ENCODE measurements at places on chromosomes 2 and 18.

DNA sequence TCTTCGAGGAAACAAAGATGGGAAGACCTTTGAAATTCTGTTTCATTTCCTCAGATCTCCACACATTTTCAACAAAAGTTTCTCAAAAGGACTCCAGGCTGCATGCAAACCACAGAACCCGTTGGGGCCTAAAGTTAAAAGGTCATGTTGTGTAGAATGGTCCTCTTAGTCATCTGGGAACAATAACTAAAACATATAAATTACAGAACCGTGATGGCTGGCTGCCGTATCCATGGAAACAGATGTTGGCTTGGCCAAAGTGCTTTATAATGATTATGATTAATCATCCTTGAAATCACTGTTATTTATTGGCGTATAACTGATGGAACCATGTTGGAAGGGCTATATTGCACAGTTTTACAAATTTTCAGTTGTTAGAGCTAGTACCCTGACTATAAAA lies 182.8 kb upstream of the CRIM1 start:
- no peak for DNase-seq

- no peak for DNase-seq
These were observed 3.7 kb downstream of the HDAC4 start for GRCh38 chr2:239396881-239397681.

DNA sequence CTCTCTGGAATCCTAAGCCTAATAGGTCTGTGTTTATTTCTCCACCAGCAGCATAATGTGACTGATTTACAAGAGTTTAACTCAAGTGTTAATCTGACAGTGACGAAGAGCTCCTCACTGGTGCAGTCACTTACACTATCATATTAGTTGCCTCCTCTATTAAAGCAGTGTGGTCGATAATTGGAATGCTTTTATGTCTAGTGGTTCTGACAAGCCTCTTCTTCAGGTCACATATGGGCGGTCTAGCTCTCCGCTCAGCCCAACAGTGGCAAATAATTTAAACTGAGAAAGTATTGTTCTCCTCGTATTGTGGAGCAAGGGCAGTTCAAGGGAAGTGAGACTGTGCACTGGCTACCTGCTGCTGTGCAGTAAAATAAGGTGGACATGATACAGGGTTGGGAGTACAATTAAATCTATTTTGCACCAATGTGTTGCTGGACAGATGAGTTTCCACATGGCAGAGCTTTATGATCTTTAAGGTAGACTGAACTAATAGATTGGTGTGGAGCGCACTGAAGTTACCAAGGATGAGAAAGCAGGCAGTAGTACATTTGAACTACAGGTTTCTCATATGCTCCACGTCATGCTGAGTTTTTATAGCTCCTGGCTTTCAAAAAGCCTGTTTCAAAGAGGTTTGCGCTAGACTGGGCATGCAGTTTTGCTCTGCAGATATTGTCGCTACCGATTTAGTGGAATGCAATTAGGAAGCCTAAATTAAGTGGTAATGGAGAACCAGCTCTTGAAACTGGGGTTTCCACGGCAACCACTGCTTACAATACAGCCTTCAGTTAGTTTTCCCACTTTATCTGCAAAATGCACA lies 151.7 kb upstream of the POU3F3 start:
- DNase-seq = no peak

DNA sequence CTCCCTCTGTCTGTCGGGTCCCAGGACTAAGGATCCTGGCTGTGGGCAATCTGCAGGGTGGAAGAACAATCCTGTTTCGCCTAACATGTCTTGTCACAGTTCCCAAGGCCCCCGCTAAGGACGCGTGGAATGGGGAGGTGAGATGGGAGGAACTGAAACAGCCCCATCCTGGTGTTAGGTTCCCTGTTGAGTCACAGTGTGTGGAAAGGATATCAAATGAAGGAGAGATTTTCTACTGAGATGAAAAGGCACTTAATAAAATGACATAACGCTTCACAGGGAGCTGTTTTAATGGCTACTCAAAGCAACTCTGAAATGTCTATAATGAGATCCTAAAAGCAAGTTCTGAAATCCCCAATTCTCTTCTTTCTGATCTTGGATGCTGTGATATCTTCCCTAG lies 52.5 kb downstream of the RAB31 start:
- no peak for DNase-seq

- no peak for DNase-seq
These were observed 18.7 kb upstream of the LYPD6B start for GRCh38 chr2:149019768-149020167.

DNA sequence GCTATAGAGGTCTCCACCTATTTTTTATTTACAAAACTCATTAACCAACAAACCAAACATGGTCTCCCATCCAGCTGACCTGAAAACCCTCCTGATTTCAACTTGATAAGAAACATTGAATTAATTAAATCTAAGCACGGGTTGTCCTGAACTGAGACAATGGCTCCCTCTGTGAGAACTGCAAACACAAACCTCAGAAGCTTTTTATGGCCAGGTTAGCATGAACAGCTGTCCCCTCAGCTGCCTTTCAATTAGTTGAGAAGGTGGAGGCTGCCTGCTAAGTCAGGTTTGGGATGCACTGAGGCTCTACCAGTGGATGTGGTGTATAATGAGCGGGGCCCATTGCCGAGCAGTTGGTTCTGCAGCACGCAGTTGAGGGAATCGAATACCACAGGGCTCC lies 258.5 kb upstream of the DDX18 start:
- no peak for DNase-seq

GRCh38 chr2:159711562-159712142 lies 654 bp upstream of the MARCHF7 start:
- no peak for DNase-seq

DNA sequence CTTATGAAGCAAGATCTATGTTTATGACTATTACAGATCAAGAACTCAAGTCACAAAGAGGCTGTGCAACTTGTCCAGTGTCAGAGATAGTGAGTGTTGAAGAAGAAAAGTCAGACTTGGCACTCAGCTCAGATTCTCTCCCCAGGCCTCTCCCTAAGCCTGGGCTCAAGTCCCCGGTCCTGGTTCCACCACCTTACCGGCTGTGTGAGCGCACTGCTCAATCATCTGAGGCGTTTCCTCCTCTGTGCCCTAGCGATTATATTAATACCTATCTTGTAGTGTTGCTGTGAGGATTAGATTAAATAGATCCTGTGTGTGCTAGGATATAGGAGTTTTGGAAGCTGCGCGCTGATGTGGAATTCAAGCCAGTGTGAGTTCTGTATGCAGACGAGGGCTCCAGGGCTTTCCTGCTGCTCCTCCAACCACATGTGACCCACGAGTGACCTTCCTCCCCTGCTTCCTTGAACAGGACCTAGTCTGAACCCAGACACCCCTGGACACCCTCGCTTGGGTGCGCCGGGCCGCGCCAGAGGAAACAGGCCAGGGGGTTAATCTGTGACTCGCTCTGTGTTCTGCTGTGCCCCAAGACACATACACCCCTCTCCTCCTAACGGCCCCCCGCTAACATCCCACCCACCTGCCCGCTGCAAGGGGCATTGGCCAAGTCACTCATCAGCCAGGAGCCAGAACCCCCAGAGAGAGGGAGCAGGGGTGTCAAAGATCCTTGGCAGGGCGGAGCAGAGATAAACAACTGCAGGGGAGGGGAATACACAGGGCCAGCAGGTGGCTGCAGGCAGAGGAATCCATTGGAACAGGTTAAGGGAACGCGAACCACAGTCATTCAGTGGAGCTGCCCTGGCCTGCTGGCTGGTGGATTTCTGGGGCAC lies 38.3 kb downstream of the TNS1 start:
- DNase-seq = peak; percentile 61

DNA sequence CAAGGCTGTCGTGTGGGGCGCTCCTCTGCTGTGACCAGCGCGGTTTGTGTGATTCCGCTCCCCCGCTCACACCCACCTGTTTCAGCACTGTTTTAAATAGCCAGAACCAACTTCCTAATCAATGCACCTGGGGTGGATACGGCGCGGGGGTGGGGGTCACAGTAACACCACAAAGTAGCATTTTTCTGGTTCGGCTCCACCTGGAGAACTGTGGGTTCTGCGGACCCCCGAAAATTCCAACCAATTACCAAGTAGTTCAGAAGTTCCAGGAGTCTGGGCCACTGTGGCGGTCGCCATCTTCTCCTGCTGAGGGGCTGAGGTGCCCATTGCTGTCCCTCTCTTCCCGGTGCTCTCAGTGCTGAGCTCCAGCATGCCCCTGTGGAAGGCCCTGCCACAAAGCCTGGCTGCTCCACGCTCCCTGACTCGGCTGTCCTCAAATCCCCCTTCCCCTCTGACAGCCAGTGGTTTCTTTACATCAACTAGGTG lies 79.4 kb downstream of the GFPT1 start:
- DNase-seq = no peak

- DNase-seq = no peak
These were observed 41.7 kb upstream of the PNO1 start for GRCh38 chr2:68115965-68116364.

GRCh38 chr2:216770050-216770449 lies 74.7 kb upstream of the IGFBP5 start:
- DNase-seq = no peak

- DNase-seq = no peak
These were observed 236.1 kb downstream of the GCA start for GRCh38 chr2:162579986-162580385.
